ENCODE measurements at places on chromosomes 1 and 21.

DNA sequence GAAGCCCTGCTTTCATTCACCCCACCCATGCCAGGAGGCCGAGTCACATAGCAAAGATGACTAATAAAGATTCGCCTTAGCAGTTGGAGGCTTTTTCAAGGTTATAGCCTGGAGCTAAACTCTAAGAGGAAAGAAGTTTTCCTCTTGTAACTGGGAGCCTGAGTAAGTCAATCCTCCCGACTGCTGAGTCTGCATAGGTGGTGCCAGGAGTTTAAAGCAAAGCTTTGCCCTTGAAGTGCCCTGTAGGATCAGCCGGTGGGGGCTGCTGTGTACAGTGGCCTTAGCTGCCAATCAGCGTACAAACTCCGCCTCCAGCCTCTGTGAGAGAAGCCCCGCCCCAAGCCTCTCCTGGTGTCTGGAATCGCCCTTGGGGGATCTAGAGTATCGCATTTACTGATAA is 147.5 kb upstream of the SPATA6 start:
- DNase-seq, result no peak

GRCh38 chr21:7917729-7918128 is 2603.7 kb upstream of the TPTE start:
- no peak for DNase-seq

DNA sequence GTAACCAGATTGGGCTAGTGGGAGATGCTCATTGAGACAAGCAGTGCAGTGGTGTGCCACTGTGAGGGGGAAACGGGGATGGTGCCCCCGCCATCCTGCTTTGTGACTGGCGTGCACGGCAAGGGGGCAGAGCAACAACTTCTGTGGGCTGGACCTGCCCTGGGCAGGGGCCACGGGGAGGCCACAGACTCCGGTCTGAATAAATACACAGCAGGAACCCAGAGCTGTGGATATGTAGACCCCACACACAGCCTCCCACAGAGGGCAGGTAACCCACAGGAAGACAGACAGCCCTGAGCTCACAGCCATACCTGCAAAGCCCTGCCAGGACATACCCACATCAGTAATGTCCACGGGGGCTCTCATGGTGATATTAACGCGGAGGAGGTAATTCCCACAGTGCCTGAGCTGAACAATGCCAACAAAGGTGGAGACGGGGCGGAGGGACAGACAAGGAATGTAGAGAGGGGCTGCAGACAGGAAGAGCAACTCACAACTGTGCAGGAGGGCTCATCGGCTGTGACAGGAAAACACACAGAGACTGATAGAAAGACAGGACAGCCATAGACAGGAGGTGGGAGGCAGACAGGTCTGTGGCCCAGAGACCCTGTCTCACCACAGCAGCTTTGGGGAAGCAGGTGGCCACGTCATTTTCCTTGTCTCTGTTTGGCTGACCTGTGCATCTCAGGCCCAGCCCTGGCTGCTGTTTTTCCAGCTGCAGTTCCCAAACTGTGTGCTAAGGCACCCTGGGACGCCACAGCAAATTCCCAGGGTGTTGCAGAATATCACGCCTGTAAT is 4.9 kb upstream of the WNT3A start:
- no peak for DNase-seq

GRCh38 chr1:90558126-90558525 is 159.0 kb downstream of the BARHL2 start:
- no peak for DNase-seq

GRCh38 chr1:151435174-151435573 is 24.1 kb downstream of the POGZ start:
- DNase-seq, result no peak

DNA sequence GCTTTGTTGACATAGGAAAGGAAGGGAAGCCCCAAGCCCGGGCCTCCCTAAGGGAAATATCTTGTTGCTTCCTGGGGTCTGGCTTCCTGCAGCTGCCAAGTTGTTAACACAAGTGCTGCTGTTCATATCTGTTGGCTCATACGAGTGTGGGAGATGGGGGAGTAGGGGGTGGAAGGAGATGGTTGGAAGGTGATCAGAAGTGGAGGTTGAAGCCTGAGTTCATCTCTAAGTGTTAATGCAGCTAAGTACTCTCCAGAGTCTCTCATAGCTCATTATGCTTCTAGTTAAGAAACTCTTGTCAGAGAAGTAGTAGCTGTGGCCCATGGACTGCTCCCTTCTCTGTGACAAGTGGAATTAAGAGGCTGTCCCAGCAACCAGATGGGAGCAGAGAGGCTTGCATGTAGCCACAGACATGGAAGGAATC is 319.2 kb upstream of the SPAG17 start:
- DNase-seq, result no peak

- DNase-seq, result no peak
These were observed 416.0 kb downstream of the PRDM2 start for GRCh38 chr1:14115976-14116375.

DNA sequence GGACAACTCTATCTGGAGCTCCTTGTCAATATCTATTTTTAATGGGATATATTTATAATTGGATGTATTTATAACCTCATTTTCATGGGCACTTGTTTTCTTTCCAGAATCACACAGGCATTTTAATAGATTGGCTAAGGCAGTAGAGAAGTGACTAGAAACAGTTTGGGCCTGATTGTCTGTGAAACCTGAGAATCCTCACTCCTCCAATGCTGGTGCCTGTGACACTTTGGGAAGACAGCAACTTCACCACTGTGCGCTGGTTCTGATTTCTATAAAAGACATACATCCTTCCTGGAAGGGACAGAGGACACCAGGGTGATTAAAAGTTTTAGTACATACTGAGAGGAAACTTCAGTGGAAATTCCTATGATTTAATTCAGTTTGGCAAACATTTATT is 39.6 kb upstream of the RXRG start:
- DNase-seq, result no peak

DNA sequence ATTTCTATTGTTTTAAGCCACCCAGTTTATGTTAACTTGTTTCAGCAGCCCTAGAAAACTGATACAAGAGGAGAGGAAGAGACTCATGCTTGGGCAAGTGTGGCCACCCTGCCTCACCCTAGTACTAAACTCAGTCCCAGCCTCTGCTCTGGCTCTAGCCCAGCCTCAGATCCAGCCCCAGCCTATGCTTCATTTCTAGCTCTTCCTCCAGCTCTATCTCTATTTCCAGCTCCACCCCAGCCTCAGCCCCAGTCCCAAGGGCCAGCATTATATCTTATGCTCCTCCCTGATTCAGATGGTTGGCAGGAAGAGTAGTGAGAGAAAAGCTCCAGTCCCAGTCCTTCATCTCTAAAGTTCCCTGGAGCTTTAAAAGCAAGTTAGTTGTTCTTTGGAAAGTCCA is 535.5 kb downstream of the PTPRC start:
- DNase-seq, result no peak

DNA sequence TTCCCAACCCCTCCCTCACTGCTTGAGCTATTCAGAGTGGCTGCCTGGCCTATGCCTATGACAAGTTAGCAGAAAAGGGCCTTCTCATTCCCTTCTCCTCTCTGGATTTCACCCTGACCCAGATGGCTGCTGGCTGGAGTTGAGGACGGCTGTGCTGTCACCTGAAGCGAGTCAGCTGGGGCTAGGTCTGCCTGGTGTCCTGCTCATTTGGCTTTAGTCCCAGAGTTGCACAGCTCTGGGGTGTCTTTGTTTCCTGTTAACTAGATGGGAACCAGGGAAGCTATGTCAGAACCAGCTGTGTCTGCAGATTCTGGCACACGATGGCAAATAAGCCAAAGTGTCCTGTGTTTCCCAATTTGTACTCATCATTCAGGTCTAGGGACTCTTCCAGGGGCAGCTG is 52.9 kb downstream of the CNIH3 start:
- no peak for DNase-seq

DNA sequence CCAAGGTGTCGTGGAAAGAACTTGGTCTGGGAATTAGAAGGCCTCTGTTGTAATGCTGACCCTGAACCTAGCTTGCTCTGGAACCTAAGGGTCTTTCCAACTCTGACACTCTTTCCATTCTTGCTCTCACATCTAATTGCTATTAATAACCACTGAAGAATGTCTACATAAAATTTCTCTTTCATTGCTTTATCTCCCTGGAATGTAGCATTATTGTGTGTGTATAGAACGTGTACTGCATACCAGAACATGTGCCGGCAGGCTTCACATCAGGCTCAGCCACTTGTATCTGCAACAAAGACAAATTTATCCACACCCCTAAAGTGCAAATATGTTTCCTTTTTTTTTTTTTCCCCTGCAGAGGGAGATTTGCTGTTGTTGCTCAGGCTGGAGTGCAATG is 13.9 kb upstream of the LAX1 start:
- DNase-seq, result no peak

GRCh38 chr1:235275223-235275622 is 52.8 kb downstream of the ARID4B start:
- peak; percentile 23 for DNase-seq

DNA sequence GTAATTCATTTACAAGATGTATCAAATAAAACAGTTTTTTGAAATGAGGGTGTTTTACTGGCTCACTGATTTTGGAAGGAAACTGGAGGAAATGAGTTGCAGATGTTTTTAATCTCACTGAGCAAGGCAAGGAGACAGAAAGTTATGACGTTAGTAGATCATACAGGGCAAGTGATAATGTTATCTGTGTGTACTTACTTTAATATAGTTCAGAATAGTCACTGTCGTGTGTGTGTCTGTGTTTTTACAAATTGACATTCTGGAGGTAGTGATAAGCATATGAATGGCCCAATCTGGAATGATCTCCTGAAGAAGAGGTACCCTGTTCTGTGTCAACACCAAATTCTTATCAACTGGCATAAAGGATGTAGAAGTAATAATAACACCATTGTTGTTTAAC is 1.9 kb upstream of the GBP4 start:
- no peak for DNase-seq

GRCh38 chr1:238061967-238062613 is 171.4 kb upstream of the ZP4 start:
- no peak for DNase-seq

DNA sequence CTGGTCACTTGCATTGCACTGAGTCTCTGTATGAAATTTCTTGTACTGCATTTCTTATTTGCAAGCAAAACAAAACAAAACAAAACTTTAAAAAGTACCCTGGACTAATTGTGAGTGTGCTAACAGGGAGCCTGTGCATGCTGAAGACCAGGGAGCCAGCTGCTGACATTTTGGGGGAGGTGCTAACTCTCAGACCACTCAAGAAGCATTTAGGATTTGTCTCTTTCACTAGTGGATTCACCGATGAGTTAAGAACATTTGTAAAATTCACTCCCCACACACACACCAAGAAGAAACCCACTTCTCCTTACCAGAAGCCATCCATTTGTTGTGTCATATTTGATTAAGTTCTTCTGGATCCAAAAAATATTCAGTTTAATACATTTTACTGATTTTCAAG is 95.7 kb upstream of the C1orf105 start:
- DNase-seq, result no peak

- no peak for DNase-seq
These were observed 103.5 kb upstream of the TLR5 start for GRCh38 chr1:223246476-223247112.

DNA sequence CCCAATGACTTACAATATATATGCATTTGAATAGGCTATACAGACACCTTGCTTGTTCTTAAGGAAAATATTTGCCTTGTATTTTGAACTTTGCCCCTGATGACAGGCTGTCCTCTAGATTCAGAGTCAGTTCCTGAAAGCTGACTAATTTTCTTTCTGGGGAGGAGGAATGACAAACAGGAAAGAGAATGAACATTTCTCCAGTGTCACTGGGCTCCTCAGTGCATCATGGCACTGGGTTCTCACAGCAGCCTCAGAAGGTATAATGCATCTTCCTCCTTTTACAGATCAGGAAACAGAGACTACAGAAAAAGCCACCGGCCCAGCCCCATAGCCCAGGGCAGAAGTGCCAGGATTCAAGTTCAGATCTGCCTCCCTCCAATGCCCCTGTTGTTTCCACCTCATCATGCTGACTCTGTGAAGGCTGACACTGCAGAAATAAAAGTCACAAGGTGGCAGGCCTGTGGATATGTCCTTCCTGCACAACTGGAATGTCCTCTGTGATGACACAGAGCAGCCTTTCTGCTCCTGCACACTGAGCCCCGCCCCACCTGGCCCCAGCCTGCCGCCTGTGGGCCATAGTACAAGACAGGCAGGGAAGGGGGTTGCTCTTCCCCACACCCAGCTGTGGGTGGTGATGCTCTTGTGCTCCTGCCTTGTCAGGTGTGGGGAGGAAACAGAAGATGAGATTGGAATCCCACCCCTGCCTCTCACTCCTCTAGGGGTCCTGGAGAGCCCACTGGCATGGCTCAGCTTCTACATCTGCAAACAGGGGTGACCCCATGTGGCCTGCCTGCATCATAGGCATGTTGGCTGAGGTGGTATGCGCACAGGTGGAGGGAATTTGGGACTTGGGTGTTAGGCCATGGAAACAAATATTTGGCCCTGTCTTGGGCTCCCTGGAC is 6.4 kb downstream of the TTC22 start:
- DNase-seq, result no peak

- DNase-seq, result no peak
These were observed 52.1 kb upstream of the AKT3 start for GRCh38 chr1:243902100-243902499.

GRCh38 chr1:16348414-16349182 is 3.7 kb downstream of the FBXO42 start:
- DNase-seq, result no peak

DNA sequence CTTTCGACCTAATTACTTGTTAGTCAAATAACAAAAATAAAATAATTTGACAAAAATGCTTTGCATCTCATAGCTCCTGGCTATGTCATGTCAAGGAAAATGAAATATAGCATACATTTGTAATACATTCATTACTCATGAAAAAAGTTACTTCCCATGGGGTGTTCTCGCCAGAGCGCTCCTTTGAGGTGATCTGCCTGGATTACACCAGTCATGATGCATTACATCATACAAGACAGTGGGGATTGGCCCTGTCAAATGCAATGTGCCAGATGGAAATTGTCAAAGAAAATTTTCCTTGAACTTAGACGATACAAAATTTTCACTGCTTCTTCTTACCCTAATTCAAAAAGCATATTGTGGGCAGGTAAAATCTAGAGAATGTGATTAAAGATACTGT is 215.6 kb upstream of the B3GALT2 start:
- DNase-seq, result no peak

GRCh38 chr1:226601456-226601855 is 52.9 kb downstream of the STUM start:
- no peak for DNase-seq

GRCh38 chr21:37551331-37551992 is 184.9 kb downstream of the DYRK1A start:
- DNase-seq, result no peak

DNA sequence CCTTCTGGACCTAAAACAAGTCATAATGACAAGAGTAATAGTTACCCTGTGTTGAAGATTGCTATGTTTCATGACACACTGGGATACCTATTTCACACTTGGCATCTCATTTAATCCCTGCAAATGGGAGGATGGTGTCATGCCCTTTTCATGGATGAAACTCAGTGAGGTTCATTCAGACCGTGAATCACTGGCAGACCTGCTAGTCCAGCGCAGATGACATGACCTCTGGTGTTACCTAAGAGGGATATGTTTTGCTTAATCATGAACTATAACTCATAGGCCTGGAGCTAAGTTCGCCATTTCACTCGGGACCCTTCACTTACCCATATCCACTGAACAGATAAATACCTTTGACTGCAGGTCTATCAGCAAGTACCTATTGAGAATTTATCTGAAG is 286.6 kb upstream of the FMN2 start:
- no peak for DNase-seq

Measured in HL-60 (cell line).